GM10248 (cell line): ENCODE measurements at places on chromosomes 11 and 22.

GRCh38 chr11:44003736-44004451 lies 43.9 kb upstream of the ACCSL start:
- no peak for DNase-seq

DNA sequence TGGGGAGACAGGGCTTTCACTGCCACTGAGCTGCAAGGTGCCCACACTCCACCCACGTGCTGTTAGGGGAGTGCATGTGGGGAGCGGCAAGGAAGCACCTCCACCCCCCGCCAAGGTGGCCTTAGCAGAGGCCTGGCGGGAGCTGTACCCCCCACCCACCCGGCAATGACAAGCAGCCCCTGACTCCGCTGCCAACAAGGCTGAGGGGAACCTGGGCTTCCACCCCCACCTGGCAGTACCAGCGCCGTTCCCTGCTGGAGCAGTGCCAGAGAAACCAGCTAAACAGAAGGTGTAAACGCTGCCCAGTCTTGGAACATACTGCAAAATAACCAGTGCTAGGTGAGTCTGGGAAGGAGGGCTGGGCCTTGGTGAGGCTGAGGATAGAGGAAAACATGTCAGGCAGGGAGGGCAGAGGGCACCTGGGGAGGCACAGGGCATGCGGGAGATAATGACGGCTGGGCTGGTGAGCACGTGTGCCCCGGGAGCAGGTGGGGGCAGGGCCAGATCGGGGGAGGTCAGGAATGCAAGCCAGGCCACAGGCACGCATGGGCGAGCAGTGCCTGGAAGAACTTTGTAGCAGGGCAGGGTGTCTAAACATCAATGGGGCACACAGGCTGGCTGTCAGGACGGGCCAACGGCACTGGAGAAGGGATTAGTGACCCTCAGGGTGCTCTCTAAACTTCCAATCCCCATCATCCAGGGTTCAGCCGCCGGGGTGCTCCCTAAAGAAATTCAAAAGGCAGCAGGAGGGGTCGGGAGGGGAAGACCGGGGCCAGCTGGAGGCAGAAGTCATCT lies 6.6 kb downstream of the CERK start:
- no peak for DNase-seq

DNA sequence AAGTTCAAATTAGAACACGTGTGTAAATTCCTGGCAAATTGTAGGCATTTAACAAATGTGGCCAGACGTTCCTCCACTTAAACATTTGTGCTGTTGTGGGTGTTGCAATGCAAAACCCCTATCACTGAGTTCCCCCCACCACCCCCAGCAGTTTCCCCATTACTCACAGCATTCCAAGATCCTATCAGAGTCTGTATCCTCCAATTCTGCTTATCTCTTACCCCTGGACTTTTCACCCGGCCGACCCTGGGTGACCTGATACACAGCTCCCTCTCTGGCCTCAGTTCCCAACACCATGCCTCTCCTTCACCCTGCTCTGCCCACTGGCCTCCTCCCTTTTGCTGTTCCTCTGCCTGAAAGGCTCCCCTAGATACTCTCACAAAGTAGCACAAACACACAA lies 31.4 kb upstream of the AQP11 start:
- no peak for DNase-seq

DNA sequence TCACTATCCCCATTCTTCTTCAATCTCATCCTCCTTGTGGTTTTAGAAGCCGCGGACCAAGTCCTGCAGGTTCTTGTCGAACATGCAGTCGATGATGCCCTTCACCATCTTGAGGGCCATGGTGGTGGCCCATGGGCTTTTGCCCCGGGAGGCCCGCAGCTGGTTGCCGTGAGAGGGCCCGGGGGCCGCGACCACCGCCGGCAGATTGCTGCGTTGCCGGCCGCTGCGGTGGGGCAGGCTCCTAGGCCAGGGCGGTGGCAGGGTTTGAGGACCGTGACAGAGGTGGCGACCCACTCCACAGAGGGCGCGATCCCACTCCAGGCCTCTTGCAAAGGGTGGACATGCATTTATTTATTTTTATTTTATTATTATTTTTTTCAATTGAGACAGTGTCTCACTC lies 67.0 kb downstream of the APOL5 start:
- DNase-seq: no peak

DNA sequence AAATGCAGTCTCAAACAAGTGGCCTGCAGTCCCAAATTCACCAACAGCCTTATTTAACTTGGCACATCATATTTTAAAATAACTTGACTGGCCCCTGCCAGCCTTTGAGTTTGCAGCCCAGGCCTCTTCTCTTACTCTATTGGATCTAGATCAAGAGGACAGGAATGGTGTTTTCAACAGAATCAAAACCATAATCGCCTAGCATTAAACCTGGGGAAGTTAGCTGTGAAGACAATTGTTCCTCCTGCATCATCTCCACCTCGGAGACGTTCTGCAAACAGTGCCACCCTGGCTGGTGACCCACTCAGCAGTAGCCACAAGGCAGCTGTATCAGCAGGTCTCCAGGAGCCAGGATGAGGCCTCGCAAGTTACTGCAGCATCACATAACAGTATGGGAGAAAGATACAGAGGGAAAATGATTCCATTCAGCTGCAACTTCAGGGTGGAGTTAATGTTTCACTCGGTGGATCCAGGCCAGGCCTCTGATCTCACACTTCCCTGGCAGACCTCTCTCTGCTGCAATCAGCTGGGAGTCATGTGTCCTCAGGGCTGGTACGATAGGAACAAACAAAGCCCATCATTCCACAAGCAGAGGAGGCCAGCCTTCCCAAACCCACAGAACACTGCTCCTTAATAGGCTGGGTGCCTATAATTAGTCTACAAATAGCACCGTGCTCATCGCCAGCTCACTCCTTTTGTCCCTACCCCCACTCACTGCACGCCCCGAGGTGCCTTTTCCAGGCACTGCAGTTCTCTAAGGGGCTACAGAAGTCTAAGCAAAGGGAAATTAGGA lies 18.6 kb upstream of the SCN2B start:
- DNase-seq: no peak

DNA sequence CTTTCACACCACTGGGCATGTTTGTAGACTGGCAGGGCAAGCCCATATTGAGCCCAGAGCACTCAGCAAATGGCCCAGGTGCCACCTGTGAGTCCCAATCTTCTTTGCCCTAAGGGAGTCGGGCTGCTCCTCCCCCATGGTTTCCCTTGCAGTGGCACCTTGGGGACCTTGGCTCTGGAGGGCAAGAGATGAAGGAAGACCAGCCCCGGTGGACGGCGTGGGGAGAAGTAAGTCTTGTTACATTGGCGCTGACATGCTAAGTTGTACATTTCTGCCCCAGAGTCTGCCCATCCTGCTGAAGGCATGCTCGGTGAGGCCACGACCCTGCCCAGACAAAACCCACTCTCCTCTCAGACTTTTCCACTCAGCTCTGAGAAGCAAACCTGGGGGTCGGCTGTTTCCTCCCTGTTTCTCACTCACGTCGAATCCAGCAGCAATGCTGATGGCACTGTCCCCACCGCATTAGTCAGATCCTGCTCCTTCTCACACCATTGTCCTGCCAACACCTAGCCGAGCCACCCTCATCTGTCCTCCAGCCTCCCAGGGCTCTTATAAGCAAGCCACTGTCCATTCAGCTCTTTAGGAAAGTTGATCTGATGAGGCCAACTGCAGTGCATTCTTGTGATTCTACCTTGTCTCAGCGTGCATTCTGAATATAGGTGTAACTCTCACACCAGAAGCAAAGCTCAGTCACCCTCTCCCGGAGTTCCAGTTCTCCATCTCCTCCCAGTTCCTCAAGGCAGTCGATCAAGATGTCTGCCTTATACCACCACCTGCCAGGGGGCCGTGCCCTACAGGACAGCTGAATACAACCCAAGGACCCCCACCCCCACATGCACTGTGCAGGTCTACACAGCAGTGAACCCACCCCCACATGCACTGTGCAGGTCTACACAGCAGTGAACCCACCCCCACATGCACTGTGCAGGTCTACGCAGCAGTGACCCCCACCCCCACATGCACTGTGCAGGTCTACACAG lies 827.1 kb downstream of the TBC1D22A start:
- no peak for DNase-seq

DNA sequence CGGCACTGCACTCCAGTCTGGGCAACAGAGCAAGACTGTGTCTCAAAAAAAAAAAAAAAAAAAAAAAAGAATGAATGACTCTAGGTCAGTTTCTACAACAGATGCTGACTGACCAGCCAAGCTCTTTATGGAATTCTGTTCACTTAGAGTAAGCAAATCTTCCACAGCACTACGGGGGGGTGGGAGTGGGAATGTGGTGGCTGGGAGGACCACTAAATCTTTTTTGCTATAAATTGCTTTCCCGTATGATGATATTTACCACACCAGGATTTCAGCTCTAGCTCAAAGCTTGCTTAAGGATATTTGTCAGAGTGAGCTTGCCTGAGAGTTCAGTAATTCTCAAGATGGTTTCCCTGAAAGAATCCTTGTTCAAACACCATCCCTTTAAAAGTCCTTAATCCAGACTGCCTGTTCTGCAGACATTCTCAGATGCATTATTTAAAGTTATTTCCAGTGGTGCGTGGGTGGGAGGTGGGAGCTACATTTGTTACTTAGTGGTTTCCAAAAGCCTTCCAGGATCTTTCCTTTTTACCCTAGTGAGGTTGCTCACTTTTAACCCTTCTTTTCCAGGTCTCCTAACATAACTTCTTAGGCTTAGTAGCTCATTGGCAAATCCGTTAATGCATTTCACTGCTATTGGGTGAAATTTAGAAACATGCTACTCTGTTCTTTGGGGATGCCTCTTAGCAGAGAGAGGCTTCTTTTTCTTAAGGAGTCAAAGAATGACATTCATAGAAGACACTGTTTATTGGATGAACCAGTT lies 65.9 kb downstream of the UBASH3B start:
- DNase-seq: no peak

DNA sequence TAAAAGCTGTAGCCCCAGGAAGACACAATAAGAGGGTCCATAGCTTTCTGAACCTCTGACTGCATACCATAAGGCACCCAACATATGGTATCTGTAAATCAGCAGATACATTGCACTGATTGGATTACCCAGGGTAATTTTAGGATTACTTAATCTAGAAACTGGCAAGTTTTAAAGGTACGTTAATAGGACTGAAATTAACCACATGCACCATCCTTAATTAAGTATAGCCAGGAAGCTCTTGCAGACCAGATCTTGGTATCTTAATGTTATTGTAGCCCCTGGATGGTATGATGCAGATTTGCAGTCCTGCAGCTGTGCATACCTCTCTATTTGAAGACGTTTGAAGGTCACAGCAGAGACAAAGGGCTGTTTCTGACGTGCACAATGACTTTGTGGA lies 72.8 kb downstream of the ARHGAP42 start:
- DNase-seq: no peak
